ENCODE measurements at places on chromosomes 16 and 17. TPM values are rescaled to one million over a fixed set of nuclear protein-coding genes. Genes with fewer than 3 reads are reported as not detected.

DNA sequence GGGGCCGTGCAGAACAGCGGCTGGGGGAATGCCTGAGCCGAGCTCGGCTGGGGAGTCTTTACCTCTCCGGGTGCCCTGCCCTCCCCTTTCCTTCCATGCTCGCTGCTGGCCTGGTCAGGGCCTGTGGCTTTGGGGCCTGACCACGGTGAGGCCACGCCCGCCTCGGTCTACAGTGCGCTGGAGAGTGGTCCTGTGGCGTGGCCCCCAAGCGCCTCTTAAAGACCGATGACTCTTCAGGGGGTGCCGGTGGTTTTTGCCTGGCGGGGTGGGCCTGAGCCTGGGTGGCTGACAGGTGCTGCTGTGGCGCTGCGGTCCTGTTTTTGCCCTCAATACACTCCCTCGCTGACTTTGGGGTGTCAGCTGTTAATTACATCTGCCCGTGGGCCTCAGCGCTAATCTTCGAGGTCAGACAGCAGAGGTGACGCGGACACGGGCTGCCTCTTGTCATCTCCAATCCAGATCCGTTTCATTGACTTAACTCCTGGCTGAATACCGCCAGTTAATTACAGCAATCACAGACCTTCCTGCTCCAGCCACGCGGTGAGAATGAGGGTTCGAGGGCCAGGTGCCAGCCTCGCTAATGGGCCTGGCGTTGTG lies 29.7 kb downstream of the GSE1 start:
- no peak overlapping the region for H3K4me3 ChIP-seq
- DNase-seq: no peak
- H3K27me3 ChIP-seq: no peaks in the 10 kb centered on the region
- H3K27ac ChIP-seq: no peak overlapping the region
- no peaks in the 10 kb centered on the region for H3K36me3 ChIP-seq
- peaks cover 9% of the 10 kb centered on the region for H3K4me1 ChIP-seq

- H3K4me3 ChIP-seq: no peak overlapping the region
- H3K27me3 ChIP-seq: no peaks in the 10 kb centered on the region
- no peak overlapping the region for H3K27ac ChIP-seq
- H3K4me1 ChIP-seq: peaks cover 8% of the 10 kb centered on the region
Measured at GRCh38 chr16:27679899-27680298, 130.0 kb downstream of the KATNIP start.

DNA sequence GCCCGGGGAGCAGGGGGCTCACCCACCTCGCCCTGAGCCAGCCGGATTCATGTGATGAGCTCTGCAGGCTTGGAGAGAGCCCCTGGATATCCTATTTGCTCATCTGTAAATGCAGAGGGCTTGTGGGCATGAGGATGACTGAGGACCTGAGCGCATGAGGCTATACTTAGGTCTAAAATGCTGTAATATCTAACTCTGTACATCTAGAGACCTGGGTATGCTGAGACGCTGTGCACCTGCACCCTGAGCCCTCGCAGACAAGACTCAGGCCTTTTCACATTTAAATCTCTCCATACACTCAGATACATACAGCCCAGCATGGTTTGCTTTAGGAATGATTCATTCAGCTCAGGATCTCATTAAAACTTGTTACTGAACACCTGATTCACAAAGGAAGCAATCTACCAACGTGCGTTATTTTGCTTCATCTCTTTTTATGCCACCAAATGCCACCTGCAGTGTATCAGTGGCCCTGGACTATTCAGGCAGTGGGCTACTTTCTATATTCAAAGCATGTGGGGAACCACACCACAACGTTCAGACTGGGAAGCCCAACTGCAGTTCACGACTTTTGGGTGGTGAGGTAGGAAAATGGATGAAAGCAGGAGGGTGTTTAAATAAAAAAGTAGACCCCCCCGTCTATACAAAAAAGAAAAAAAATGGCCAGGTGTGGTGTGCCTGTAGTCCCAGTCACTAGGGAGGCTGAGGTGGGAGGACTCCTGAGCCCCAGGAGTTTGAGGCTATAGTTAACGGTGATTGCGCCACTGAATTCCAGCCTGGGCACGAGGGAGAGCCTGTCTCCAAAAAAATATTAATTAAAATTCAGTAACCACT lies 12.0 kb downstream of the USP7 start:
- no peak overlapping the region for H3K4me3 ChIP-seq
- H3K27me3 ChIP-seq: no peaks in the 10 kb centered on the region
- H3K27ac ChIP-seq: peak overlapping the region; percentile 51
- peaks cover 52% of the 10 kb centered on the region for H3K4me1 ChIP-seq

GRCh38 chr16:66262253-66263167 lies 104.0 kb upstream of the CDH5 start:
- no peak for DNase-seq
- H3K27ac ChIP-seq: no peak overlapping the region
- H3K36me3 ChIP-seq: no peaks in the 10 kb centered on the region
- H3K27me3 ChIP-seq: peaks cover 58% of the 10 kb centered on the region

GRCh38 chr17:1042486-1042885 lies 45.6 kb downstream of the TIMM22 start:
- no peak overlapping the region for H3K27ac ChIP-seq
- no peaks in the 10 kb centered on the region for H3K4me1 ChIP-seq
- no peaks in the 10 kb centered on the region for H3K27me3 ChIP-seq
- H3K4me3 ChIP-seq: no peak overlapping the region
- H3K36me3 ChIP-seq: peaks cover 16% of the 10 kb centered on the region
- DNase-seq: no peak

GRCh38 chr17:31525801-31526549 lies 134.5 kb downstream of the RAB11FIP4 start:
- peaks cover 17% of the 10 kb centered on the region for H3K36me3 ChIP-seq
- no peaks in the 10 kb centered on the region for H3K27me3 ChIP-seq
- DNase-seq: no peak

DNA sequence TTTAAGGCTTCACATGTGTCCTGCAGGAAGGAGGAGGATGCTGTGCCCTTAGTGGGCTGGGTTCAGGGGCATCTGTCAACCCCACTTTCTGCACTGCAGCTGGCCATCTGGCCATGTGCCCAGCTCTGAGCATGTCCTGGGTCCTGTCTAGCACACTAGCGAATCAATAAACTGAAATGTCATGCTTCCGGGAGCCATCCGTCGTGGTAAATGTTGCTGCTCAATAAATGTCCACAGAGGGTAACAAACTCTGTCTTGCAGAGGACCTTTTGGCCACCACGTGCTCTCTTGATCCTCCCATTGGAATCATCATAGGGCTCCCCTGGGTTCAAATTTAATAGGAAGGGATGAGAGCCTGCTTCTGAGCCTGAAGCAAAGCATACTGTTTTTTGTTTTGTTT lies 168.6 kb upstream of the PIRT start:
- no peak overlapping the region for H3K27ac ChIP-seq
- H3K4me1 ChIP-seq: peaks cover 13% of the 10 kb centered on the region
- no peak overlapping the region for H3K4me3 ChIP-seq
- DNase-seq: no peak
- no peaks in the 10 kb centered on the region for H3K36me3 ChIP-seq

- peak overlapping the region; percentile 96 for H3K27ac ChIP-seq
- H3K4me3 ChIP-seq: peak overlapping the region; percentile 94
- peak; percentile 30 for DNase-seq
- H3K4me1 ChIP-seq: peaks cover 3% of the 10 kb centered on the region
Measured at GRCh38 chr16:70380248-70380918, 33.7 kb downstream of the DDX19A start.

GRCh38 chr16:3642397-3643094 lies 11.9 kb upstream of the DNASE1 start:
- peaks cover 18% of the 10 kb centered on the region for H3K4me1 ChIP-seq
- no peak overlapping the region for H3K27ac ChIP-seq
- no peak overlapping the region for H3K4me3 ChIP-seq
- DNase-seq: no peak
- no peaks in the 10 kb centered on the region for H3K27me3 ChIP-seq

The HGS gene
- 141 TPM for total RNA-seq

The GRAP gene
- total RNA-seq: not detected

Measured in progenitor cell of endocrine pancreas (in vitro differentiated cells).